Right cardiac atrium (tissue), 5 donors: ENCODE measurements at places on chromosomes 1 and 21.

- peak; percentile 18 for DNase-seq
Observed at GRCh38 chr21:45551316-45551715, 9.1 kb upstream of the SLC19A1 start.

DNA sequence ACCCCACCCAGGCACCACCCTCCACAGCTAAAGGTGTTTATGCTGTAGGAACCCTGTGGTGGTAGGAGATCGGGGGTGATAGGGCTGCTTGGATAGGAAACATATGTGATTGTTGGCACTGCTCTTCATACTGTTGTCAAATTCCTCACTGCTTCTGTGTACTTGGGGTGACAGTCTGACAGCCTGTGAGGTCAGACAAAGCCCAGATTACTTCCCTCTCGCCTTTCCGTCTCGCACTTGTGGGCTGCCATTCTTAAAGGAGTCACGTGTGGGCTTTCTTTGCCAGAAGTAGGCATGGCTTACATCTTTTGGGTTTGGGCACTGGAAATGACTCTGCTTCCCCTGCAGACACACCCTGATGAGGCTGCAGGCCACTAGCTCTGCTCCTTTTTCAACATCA is 363.8 kb downstream of the DISC1 start:
- DNase-seq = peak; percentile 63

GRCh38 chr1:220367833-220368232 is 95.6 kb upstream of the RAB3GAP2 start:
- DNase-seq = no peak

- DNase-seq = peak; percentile 64
Observed at GRCh38 chr1:228074954-228075730, 7.4 kb upstream of the ARF1 start.

DNA sequence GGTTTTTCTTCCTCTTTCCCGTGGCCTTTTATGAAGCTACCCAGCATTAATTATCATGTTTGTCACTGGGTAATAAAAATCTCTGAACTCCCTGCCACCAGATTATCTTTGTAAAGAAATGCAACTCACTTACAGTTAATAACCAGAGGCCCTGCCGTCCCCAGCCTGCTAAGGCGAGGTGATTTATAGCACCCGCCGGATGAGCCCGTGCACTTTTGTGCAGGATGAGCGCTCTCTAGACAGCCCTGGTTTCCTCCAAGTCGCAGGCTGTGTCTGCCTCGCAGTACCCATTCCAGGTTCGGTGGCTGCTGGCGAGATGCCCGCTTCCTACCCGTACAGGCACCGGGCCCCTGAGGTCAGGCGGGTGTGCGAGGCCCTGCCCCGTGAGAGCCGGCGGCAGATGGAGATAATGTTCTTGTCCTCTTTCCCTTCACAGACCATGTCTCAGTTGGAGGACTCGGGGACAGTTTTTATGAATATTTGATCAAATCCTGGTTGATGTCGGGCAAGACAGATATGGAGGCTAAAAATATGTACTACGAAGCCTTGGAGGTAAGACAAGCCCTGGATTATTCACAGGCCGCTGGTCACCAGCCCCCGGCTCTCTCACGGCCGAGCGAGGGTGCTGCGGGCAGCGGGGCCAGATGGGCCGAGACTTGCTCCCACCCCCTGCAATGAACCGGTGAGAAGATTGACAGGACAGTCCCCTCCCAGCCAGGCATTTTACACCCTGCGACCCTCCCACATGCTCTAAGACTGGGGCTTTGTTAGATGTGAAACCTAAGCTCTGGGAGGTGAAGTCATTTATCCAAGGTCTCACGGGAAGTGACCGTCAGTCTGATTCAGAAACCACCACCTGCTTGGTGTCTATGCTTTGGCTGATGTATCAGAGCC is 28.5 kb upstream of the SELENON start:
- DNase-seq = peak; percentile 80

DNA sequence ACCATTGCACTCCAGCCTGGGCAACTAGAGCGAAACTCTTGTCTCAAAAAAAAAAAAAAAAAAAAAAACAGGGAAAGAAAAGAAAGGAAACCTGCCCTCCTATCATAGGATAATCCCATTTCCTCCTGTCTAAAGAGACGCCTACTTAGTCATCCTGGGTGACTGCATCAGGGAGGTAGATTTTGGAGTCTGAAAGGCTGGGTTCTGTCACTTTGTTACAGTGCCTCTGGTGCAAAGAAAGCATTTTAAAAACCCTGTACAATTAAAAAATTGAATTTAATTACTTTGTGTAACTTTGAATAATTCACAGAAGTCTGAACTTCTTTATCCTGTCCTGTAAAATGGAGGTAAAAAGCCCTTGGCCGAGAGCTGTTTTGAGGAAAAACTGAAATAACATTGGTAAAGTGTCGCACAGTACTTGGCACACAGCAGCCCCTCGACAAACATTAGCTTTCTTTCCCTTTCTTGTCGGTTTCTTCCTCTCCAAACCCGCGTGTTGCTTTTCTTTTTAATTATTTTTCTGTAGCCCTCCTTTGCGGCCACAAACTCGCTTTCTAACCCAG is 657 bp upstream of the HDAC1 start:
- DNase-seq = no peak

DNA sequence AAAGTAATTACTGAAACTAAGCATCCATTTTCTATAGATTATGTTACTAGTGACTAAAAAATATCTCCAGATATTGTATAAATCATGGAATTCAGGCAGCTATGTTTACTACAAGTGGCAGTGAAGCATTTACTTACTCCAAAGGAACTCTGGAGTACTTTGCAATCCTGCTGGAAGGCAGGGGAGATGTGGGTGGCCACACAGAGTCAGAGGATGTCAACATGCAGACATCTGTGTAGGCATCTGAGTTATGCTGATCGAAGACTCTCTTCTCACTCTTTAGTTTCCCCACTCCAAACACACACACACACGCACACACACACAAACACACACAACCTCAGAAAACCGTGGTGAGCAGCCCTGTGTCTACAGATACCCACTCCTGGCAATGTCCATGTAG is 112.9 kb downstream of the ST6GALNAC3 start:
- DNase-seq = no peak
